ENCODE measurements at places on chromosomes 3 and 15. TPM values are rescaled to one million over a fixed set of nuclear protein-coding genes. Genes with fewer than 3 reads are reported as not detected.

Gene IL17RB
- total RNA-seq, result 2.8 TPM

DNA sequence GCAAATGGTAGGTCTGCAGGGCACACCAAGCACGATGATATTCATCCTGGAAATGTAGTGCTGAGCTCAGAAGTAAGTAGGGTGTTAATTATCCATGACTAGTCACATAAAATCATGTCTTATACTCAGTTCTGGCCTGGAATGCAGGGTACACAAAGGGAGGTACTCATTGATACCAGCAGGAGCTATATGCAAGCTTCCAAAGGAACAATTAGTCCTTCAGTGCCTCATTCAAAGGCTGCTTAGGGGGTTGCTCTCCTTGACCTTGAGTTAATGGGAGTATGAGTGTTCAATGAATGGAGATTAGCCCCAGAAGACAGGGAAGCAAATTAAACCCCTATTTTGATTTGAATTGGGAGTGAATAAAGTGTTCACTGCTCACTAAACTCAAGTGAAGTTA is 38.3 kb downstream of the CNTN6 start:
- no peak for ATAC-seq

Gene TMCO5A
- total RNA-seq, result not detected

GRCh38 chr3:188046561-188047211 is 107.3 kb upstream of the LPP start:
- no peak for ATAC-seq

GRCh38 chr15:78182821-78183220 is 33.7 kb downstream of the IDH3A start:
- ATAC-seq, result no peak

DNA sequence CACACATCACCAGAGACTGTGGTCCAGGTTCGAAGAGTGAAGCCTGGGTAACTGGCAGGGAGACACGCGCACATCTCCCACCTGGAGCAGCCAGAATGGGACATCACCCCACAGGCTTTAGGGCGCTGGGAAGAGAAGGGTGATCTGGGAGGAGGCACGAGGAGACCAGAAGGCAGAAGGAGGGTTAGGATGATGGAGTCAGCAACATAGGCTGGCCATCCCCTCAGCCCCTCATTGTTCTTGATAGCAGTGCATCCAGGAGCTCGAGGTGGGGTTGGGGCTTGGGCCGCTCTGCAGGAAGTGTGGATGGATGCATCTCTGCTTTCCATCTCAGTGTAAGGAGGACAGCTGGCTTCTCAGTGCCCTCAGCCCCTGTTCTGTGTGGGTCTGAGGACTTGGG is 15.2 kb downstream of the PLA2G4F start:
- ATAC-seq, result no peak

DNA sequence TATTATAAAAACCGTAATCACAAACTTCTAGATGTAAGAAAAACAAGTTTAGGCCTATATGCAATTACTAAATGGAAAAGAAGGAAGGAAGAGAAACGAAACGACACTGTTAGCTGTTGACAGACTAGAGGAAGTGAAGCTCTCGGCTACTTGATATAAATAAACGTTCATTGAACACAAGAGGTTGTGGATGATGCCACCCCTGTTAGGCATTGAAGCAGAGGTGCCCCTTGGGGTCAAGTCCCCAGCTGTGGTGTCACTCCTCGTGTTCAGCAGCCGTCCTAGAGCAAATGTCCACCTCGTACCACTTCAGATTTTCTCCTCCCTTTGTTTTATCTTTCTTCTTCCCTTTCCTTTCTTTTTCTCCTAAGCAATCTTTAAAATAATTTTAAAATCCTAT is 146.5 kb upstream of the UBE2E1 start:
- no peak for ATAC-seq

- no peak for ATAC-seq
Measured at GRCh38 chr3:195451373-195452015, 8.7 kb upstream of the ACAP2 start.

GRCh38 chr15:79315623-79316328 is 4.9 kb downstream of the TMED3 start:
- no peak for ATAC-seq

- ATAC-seq, result peak; percentile 65
Measured at GRCh38 chr3:43638594-43639447, 17.0 kb upstream of the ANO10 start.

DNA sequence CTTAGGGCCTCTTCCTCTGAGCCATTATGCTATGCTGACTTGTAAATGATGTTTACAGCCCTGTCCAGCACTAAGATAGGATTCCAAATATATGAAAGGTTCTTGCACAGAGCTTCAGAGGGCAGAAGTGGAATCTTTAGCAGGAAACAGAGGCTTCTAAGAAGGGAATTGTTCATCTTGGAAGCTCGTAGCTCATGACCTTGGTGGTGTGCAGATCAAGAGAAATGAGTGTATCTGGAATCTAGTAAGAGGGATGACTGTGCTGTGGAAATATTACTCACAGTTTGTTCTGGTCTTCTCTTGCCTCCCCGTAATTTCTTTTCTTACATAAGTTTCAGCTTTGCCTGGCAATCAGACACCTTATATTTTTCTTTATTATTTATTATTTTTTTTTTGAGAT is 175.8 kb downstream of the SPATA16 start:
- ATAC-seq, result no peak

- ATAC-seq, result peak; percentile 94
Measured at GRCh38 chr3:101936419-101937356, 87.4 kb downstream of the NFKBIZ start.

DNA sequence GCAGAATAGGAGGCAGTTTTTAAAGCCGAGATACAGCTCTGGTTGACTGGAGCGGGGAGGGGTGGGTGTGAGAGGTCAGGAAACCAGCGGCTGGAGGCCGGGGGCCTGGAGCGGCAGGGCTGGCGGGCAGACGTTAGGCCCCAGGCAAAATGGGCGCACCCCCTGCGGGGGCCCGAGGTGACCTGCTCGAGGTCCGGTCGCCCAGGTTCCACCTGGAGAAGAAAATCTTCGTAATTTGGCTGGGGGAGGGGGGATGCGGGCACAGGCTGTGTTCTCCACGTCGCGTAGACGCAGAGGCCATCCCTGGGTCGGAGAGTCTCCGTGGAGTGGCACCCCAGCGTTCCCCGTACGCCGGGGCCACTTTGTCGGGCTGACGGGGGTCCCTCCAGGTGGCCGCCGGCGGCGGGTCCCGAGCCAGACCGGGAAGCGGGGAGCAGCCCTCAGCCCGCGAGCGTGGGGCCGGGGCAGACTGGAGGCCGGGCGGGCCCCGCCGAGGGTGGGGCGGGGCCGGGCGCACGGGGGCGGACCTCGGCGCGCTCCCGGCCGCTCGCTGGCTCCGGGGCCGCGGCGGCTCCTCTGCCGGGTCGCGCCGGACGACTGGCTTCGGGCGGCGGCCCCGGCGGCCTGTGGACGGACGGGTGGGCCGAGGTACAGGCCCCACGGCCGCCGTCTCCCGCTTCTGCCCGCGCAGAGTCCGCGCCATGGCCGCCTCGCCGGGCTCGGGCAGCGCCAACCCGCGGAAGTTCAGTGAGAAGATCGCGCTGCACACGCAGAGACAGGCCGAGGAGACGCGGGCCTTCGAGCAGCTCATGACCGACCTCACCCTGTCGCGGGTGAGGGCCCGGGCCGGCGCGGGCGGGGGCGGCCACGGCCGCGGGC is at the start of gene CRTC3:
Gene CRTC3 (plus strand): TSS at position 553 of the 879 bp plus-strand sequence. CDS start 149 bp downstream, at position 702.
- ATAC-seq, result peak; percentile 77

Gene NPAP1
- total RNA-seq, result 0.15 TPM

Gene DENND6A
- total RNA-seq, result 7.2 TPM
